GM19239 (cell line): ENCODE measurements at places on chromosomes 16 and 17.
A peak's percentile ranks its signal among the peaks of the same experiment; 100 is the strongest.

DNA sequence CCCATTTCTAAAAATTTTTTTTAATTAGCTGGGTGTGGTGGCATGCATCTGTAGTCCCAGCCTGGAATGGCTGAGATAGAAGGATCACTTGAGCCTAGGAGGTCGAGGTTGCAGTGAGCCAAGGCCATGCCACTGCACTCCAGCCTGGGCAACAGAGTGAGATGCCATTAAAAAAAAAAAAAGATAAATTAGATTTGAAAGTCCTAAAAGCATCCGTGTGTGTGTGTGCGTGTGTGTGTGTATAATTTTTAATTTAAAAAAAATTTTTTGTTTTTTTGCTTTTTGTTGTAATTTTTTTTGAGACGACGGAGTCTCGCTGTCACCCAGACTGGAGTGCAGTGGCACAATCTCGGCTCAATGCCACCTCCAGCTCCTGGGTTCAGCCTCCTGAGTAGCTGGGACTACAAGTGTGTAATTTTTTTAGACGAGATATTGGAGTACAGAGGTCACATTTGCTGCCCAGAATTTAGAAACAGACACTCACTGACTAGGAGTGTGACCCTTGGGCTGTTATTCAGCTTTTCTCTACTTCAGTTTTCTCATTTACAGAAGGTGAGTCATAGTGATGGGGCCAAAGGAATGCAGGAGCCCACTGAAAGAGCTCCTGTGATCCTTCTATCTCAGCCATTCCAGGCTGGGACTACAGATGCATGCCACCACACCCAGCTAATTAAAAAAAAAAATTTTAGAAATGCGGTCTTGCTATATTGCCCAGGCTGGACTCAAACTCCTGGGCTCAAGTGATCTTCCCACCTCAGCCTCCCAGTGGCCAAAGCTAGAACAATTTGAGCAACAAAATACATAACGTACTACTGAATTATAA is 25.5 kb upstream of the TBX4 start:
- DNase-seq, result no peak

GRCh38 chr16:73396556-73396955 is 348.6 kb upstream of the ZFHX3 start:
- no peak for DNase-seq

GRCh38 chr17:68418876-68419275 is 38.4 kb downstream of the WIPI1 start:
- DNase-seq, result no peak

GRCh38 chr17:42214156-42214555 is 19.9 kb upstream of the GHDC start:
- no peak for DNase-seq

DNA sequence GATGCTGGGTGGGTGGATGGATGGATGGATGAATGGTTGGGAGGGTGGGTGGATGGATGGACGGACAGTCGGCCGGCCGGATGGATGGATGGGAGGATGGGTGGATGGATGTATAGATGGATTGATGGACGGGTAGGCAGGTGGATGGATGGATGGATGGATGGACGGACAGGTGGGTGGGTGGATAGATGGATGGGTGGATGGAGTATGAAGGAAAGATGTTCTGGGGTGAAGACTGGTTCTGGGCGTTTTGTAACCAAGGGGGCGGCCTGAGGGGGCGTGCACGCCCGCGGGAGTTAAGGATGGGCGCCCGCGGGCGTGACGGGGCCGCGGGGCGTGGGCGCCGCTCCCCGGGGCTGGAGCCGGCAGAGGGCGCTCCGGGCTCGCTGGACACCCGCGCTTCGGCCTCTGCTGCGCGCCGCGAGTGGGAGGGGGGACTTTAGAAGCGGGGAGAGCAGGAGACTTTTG is at the start of gene NECAB2:
Gene NECAB2, plus strand, starts transcription at position 407 of the 468 bp plus-strand sequence. CDS start 405 bp downstream, outside the sequence.
- DNase-seq, result peak; percentile 73

GRCh38 chr17:73349138-73349537 is 37.3 kb upstream of the CDC42EP4 start:
- no peak for DNase-seq

DNA sequence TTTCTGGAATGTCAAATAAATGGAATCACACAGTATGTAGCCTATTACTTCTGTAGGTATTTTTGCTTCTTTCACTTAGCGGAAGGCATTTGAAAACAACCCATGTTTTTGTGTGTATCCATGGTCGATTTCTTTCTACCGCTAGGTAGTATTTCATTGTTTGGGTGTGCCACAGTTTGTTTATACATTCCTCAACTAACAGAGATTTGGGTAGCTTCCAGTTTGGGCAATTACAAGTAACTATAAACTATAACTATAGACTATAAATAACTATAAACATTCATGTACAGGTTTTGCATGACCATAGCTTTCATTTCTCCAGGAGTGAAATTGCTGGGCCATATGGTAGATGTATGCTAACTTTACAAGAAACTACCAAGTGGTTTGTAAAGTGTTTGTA is 40.1 kb downstream of the LYRM9 start:
- DNase-seq, result no peak

DNA sequence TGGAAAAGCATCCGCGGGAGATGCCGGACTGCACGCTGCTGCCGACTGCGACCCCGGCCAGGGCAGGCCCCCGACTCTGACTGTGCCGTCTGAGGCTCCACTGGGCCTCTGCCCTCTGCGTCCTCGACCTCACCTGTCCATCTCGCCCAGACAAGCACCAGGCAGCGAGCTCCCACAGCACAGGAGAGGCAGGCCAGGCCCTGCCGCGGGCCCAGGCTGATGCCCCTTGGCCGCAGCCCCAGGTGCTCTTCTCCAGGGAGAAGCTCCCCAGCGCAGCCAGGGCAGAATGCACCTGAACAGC is 98.1 kb upstream of the DNAH17 start:
- DNase-seq, result no peak

- DNase-seq, result no peak
These were observed 9.9 kb downstream of the MXRA7 start for GRCh38 chr17:76700617-76701470.

- DNase-seq, result no peak
These were observed 8.1 kb upstream of the EPX start for GRCh38 chr17:58184308-58184985.
